Caki2 (cell line): ENCODE measurements at places on chromosomes 7 and 10. TPM values are rescaled to one million over a fixed set of nuclear protein-coding genes. Genes with fewer than 3 reads are reported as not detected.

Gene SRGN
- 288 and 293 TPM in 2 replicates for total RNA-seq

- DNase-seq = no peak
Observed at GRCh38 chr7:30139836-30140384, 5.1 kb downstream of the MTURN start.

- no peak for DNase-seq
Observed at GRCh38 chr10:59779756-59780533, 26.7 kb upstream of the MRLN start.

GRCh38 chr7:94584113-94584512 lies 71.8 kb downstream of the SGCE start:
- DNase-seq = no peak

- peak; percentile 55 for DNase-seq
Observed at GRCh38 chr7:105387508-105388355, 989 bp downstream of the SRPK2 start.

DNA sequence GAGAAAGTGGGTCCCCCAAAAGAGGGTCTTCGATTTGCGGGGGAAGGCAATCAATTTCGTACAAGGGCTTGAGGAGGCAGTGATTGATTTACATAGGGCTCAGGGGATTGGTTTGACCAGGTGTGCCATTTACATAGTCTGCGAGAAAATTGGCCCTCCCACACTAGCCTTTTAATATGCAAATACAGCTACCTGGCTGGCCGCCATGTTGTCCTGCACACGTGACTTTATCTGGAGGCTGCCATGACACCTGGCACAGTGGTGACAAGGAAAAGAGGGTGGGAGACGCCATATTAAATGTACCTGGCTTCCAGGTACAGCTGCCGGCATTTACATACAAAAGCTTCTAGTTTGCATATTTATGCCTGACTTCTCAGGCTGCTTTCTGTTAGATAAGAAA lies 1577.2 kb upstream of the LRRTM3 start:
- DNase-seq = no peak

GRCh38 chr7:65475734-65476319 lies 102.2 kb downstream of the ZNF92 start:
- no peak for DNase-seq

- peak; percentile 20 for DNase-seq
Observed at GRCh38 chr10:109773288-109774120, 149.8 kb downstream of the XPNPEP1 start.

GRCh38 chr7:117588352-117588794 lies 108.5 kb downstream of the CFTR start:
- DNase-seq = peak; percentile 19

DNA sequence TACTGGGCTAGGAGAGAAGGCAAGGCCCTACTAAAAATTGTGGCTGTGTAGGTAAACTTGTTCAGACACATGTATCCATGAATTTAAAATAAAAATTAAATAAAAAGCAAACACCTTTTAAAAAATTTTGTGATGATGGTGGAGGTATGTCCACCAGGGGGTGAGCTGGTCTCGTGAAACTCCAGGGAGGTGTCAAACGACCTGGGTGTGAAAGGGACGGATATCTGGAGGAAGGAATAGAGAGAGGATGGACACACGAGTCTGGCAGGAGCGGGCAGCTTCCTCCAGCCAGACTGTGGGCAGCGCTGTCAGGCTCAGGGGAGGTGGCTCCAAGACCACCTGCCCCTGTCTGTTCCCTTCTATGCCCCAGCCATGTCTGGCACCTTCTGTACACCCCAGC lies 34.8 kb upstream of the DMBT1 start:
- no peak for DNase-seq

GRCh38 chr10:119283818-119284217 lies 76.4 kb downstream of the GRK5 start:
- no peak for DNase-seq
